ENCODE measurements at places on chromosomes 3 and 15.

DNA sequence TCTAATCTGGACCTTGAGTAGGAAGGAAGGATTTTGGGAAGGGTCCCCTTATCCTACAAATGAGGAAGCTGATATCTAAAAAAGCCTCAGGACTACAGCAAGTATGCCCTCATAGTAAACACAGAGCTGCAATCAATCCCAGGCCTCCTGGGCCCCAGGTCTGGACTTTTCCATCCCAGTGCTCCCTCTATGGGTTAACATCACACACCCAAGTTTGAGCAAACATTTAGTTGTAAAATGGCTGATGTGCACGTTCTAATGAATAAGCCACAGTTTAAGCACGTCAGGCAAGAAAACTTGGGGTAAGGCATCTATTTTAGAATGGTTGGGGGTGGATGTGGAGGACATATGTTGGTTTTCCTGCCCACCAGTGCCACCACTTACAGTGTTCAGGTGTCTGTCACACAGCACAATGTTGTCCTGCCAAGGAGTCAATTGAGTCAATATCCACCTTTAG lies 44.3 kb upstream of the UBE2E1 start:
- DNase-seq: no peak

DNA sequence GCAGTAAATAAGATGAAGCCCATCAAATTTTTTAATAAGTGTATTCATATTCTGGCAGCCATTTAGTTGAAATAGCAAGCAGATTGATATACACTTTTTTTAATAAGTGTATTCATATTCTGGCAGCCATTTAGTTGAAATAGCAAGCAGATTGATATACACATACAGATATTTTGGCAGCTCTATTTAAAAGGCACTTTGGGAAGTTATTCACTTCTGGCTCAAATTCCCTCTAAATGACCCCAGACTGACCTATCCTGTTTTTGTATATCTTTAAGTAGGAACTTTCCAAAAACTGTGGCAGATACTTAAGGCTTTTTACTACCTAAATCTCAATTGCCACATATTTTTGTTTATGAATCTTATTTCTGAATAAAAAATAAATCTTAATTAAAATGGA lies 122.3 kb downstream of the PLD1 start:
- no peak for DNase-seq

GRCh38 chr3:69219101-69219708 lies 96.8 kb upstream of the LMOD3 start:
- DNase-seq: no peak

DNA sequence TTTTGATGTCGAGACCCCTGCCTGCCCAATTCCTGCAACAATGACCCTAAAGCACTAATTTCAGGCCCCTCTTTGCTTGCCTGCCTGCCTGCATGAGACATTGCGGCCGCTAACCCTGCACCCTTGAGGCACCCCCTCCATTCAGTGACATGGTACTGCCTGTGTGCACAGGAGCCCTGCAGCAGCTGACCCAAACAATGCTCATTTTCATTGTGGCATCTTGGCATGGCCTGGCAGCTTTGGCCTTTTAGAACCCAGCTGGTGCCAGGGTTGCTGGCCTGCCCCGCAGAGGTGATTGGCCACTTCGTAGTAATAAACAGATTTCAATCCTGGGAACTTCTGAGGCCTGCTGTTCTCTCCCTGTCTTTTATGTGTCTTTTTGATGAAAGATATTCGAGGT lies 33.8 kb downstream of the SLCO3A1 start:
- DNase-seq: no peak

DNA sequence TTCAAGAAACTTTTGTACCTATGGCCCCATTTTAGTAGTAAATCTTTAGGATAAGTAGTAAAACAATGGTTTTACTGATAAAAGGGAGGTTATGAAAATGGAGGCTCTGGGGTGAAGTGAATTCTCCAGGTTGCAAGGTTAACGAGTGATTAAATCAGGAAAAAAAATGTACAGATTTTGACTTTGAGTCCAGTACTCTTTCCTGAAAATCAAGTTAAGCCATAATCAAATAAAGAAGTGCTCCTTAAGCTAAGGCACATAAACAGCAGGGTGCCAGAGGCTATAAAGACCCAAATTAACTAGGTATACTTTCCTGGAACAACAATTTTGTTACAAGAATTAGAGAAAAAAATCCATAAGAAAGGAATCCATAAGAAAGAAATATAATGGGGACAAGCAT lies 114.7 kb downstream of the DPH6 start:
- DNase-seq: no peak

GRCh38 chr3:10437272-10437994 lies 68.0 kb downstream of the ATP2B2 start:
- DNase-seq: no peak

GRCh38 chr3:119301662-119302061 lies 7.5 kb downstream of the ARHGAP31 start:
- DNase-seq: no peak

DNA sequence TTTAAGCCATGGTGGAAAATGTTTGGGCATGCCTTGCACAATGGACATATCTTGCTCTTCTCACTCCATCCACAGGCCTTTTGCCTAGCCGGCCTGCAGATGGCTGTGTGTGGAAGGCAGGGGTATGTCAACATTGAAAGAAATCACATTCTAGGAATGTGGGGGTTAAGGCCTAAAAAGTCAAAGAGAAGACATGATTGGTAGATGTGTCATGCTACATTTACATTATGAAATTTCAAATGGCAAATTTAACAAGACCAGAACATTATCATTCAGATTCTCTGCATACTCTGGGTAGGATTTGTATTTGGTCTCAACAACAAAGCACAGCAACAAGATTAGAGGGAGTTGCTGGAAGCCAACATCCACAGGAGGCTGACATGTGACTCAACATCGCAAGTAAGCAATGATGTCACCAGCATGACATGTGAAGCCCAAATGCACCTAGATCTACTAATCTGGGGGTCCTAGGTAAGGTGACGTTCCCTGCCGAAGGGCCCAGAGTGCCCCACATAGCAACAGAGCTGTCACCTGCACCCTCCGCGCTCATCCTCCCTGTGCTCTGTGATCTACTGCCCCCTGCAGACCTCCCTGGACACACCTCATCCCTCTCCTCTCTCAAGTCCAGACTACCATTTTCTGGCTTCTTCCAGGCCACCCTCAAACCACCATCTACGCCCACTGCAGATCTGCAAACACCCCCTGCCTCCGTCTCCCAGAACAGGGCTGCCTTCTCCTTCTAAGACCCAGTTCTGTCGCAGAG lies 39.4 kb downstream of the CLDN18 start:
- DNase-seq: no peak

DNA sequence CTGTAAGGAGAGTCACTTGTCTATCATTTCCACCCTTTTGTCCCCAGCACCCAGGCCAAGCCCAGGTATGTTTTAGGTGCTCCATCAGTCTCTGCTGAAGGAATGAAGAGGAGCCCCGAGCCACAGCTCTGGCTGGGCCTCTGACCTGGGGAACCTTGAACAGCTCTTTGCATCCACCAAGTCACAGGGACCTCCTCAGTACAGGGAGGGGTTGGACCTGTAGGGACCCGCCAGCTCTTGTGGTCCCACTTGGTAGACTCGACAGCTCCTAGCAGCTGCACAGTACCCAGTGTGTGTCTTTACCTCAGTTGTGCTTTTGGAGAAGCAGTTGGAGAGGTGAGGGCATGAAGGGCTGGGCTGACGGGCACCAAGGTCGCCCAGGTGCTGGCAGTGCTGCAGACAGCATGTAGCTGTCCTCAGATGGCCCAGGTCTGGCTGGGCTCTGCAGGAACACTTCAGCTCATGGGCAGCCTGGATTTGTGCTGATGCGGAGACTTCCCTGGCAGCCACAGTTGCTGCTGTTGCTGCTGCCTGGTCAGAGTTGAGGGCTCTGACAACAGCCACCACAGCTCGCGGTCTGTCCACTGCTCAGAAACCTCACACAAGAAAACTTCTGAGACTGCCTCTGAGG lies 123.6 kb downstream of the CACNA1D start:
- no peak for DNase-seq

GRCh38 chr15:42491539-42492225 lies 741 bp upstream of the ZNF106 start:
- DNase-seq: no peak

GRCh38 chr15:39908186-39908585 lies 11.9 kb downstream of the GPR176 start:
- no peak for DNase-seq

DNA sequence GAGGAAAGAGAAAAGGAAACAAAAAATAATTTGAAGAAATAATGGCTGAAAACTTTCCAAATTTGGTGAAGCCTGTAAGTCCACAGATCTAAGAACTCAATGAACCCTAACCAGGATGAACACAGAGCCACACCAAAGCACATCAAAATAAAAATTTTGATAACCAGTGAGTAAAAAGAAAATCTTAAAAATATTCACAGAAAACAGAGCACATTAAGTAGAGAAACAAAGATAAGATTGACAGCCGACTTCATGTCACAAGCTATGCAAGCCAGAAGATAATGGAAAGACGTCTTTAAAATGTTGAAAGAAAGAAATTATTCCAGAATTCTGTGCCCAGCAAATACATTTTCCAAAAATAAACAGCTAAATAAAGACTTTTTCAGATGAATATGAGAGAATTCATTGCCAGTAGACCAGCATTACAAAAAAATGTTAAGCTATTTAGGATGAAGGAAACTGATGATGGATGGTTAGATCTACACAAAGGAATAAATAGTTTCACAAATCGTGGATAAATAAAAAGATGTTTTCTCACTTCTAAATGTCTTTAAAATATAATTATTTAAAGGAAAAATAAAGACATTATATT lies 140.2 kb upstream of the SKOR1 start:
- DNase-seq: no peak

DNA sequence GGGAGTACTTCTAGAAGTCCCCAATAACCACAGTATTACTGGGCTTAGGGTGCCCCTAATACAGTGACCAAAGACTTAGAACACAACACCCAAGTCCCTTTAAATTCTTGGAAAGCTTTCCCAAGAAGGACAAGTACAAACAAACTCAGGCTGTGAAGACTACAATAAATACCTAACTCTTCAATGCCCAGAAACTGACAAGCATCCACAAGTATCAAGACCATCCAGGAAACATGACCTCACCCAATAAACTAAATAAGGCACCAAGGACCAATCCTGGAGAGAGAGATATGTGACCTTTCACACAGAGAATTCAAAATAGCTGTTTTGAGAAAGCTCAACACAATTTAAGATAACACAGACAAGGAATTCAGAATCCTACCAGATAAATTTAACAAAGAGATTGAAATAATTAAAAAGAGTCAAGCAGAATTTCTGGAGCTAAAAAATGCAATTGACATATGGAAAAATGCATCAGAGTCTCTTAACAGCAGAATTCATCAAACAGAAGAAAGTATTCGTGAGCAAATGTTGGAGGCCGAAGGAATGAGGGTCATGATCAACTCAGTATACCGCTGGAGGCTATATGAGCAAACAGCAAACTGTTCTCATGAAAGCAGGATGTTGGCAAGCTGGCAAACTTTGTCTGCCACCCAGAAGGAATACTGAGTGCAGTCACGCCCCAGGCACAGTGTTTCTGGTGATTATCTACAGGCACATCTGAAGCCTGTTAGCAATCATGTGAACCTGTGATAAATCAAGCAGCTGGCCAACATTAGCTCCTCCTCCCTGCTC lies 87.0 kb upstream of the NECTIN3 start:
- no peak for DNase-seq

GRCh38 chr15:63338170-63338569 lies 43.5 kb downstream of the CA12 start:
- DNase-seq: no peak

- DNase-seq: no peak
These were observed 2.7 kb downstream of the ADAMTS7 start for GRCh38 chr15:78808550-78808949.

GRCh38 chr3:193872265-193872753 lies 263.6 kb upstream of the HES1 start:
- DNase-seq: no peak

GRCh38 chr3:25581335-25581734 lies 83.4 kb downstream of the TOP2B start:
- DNase-seq: no peak

DNA sequence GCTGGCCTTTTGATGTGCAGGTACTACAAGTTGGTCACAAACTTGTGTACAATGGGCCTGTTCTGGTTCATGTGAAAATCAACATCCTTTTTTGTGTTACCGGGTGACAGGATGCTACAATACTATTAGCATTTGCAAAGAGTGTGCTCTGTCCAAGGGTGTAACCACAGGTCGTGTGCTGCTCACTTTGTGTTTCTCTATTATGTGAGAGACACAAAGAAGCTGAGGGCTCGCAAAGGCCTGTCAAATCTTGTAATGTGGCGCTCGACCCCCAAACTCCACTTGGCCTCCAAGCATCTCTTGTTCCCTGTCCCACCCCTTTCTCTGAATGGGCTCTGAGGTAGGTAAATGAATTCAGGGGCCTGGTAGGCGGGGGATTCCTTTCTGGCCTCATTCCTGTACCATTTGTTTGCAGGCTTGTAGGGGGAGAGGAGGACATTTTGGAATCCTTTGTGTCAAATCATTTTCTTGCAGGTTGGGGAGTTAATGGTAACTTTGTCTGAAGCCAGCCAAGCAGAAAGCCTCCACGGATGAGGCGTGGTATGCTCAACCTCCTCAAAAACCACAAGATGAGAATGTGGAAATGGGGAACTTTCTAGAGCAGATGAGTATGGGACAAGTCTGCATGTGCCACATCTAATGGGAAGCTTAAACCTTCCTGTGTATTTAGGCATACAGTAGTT lies 109.1 kb downstream of the OPA1 start:
- DNase-seq: no peak

- DNase-seq: no peak
These were observed 16.5 kb downstream of the HPS3 start for GRCh38 chr3:149145974-149146373.

- no peak for DNase-seq
These were observed 9.3 kb upstream of the IL1RAP start for GRCh38 chr3:190504354-190505125.

- no peak for DNase-seq
These were observed 86.5 kb downstream of the ST6GAL1 start for GRCh38 chr3:187016639-187017345.

DNA sequence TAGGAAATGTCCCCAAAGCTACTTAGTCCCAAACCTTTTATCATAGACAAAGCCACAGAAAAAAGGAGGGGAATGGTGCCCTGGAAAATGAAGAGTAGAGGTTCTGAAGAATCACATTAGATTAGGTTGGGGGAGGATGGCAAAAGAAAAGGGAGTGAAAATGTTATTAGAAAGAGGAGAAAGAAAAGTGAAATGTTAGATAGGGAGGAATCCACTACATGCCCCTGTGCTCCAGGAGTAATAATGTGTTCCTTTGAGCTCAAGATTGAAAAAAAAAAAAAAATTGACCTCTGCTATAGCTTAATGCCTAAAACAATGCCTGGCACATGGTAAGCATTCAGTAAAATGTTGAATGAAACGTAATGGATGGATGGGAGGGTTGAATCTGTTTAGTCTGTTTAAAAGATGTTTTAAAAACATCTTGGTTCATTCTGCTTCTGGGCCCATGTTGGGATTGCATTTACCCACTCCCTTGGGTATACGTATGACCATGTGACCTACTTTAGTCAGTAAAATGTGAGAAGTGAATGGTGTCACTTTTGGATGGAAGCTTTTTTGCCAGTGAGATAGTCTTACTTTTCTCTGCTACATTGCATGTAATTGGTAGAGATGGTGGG lies 19.0 kb downstream of the MAPK6 start:
- DNase-seq: no peak
